ENCODE measurements at places on chromosomes 4 and X.

- DNase-seq: no peak
Measured at GRCh38 chr4:90124276-90124675, 2.9 kb upstream of the CCSER1 start.

GRCh38 chr4:84126061-84126787 lies 372.9 kb downstream of the NKX6-1 start:
- peak; percentile 3 for DNase-seq

- DNase-seq: no peak
Measured at GRCh38 chrX:10534611-10535010, 85.8 kb downstream of the MID1 start.

DNA sequence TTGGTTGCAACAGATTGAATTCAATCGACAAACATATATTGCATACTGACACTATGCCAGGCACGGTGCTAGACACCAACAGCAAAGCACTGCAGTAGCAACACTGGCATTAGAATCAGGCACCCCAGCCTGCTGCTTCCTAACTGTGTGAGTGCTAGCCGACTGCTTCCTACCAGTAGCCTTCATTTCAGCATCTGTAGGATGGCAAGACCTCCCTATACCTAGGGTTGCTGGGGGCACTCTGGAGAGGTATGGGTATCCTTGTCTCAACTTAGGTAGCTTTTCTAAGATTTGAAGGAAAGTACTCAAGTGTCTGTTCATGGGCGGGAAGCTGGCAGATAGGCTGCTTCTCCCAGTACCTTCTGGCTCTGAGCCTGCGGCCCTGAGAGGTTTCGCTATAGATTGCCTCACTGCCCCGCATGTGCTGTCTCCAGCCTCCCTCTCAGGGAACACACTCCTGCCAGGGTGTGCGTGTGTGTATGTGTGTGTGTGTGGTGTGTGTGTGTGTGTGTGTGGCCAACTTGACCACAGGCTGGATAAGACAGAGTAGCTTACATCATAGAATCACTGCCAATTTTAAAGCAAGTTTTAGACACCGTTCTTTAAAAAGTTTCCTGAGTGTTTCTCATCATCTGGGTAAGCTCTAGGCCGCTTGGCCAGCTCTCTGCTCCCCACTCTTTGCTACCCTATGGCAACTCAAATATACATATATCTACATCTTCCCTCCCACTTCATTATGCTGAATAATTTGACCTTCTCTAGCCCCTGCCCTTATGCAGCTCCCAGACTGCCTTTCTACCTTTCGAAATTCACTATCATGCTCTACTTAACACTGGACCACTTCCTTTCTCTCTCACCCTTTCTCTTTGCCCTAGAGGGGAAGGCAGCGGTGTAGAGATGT lies 97.0 kb upstream of the PJA1 start:
- no peak for DNase-seq

- DNase-seq: peak; percentile 22
Measured at GRCh38 chr4:48129307-48130014, 4.6 kb downstream of the TXK start.

DNA sequence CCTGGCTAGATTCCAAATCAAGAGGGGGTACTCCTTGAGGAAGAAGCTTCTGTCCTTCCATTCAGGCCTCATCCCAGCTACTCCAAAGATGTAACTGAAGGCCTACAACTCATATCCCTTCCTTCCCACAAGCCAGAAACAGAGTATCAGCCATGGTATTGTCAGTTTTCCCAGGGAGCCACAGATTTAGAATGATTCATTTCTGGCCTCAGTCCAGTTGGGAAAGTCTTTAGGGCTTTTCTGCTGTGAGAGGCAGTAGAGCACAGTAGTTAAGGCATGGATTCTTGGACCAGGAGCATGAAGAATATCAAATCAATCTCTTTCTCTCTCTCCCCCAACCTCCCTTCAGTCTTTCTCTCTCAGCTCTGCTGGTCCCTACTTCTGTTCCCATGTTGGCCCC lies 505.0 kb downstream of the BCOR start:
- DNase-seq: no peak

- DNase-seq: no peak
Measured at GRCh38 chr4:83170952-83171399, 56.4 kb upstream of the PLAC8 start.

GRCh38 chr4:140854168-140854567 lies 98.0 kb upstream of the TBC1D9 start:
- no peak for DNase-seq

DNA sequence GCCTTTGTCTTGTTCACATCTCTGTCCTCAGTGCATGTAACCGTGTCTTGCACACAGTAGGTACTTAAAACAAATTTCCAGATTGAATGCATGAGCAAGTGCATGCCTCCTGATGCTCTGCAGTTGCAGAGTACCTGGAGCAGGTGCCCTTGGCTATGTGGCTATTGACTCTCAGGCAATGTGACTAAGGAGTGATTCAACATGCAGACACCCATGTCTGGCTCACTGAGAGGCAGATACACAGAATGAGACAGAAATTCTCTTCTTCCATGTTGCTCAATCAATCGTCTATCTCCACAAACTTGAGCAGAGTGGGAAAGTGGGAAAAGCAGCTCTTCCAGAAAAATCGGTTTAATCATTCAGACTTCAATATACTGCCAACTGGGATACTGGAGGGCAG lies 111.0 kb downstream of the CHRDL1 start:
- no peak for DNase-seq

DNA sequence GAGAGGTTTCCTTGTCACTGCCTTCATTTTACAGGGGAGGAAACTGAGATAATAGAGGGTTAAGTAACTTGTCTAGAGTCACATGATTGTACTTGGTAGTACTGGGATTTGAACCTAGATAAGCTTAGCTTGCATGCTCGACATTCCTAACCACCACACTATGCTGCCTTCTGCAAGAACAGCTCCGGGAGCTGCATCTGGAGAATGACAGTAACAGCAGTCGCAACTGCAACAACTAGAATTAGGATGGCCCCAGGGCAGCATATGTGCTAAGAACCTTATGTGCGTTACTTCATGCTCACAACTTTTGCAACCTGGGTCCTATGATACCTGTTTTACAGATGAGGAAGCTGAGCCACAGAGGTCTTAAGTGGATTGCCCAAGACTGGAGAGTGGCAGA lies 89.5 kb upstream of the LCORL start:
- no peak for DNase-seq

DNA sequence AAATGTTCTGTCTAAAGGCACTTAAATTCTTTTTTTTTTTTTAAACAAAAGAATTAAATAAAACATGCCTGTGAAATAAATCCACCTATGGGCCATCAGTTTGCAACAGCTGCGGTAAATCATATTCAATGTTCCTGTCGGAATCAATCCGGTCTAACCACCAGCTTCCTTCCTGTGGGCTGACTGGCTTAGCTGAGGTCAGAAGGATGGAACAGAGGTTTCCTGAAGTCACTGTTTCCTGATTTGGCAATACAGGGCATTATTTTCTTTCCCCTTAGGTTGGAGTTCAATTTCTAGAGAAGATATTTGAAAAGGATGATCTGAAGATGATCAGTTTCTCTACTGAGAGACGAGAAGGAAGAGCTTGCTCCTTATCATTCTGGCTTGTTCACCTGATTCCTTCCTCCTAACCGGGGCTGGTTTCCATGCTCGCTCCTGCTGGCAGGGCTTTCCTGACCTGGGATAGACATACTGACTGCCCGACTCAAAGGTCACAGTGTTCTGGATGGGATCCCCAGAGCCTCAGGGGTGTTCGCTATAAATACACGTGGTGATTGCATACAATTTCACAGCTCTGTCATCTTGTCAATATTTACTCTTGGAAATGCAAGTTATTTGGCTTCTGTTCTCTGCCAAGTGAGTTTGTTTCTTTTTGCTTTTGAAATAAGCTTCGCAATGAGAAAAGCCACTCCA lies 21.7 kb downstream of the PDLIM3 start:
- DNase-seq: no peak

DNA sequence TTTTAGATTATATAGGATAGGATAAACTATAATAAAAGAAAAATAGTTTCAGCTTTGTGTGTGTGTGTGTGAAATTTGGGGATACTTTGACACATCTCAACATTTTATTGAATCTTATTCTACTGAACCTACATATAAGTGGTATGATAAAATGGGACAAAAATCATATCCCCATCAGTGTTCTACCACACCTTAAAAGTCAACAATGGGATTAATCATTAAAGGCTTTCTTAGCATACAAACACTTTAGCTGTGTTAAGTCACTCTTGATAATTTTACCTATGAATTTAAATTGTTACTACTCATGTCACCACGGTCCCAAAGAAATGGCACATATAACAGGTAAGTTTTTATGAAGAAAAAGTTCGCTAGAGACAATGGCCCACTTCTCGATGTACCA lies 37.7 kb upstream of the LRBA start:
- DNase-seq: no peak

DNA sequence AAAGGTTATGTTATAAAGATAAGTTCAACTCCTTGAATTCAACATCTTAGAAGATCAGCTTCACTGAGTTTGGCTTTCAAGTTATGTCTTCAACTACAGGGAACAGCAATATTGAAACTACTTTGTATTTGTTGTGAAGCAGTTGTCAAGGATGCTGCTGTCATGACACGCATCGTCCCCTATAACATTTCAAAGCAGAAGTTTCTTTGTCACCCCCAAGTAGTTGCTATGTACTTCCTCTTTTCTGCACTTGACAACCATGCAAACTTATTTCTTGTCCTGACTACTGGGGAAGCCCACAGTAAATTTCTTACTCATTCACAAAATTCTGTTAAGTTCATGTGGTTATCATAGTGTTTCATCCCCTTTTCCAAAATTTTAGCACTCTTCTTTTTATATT lies 14.3 kb downstream of the ANTXR2 start:
- no peak for DNase-seq

GRCh38 chr4:94623126-94623911 lies 134.4 kb upstream of the BMPR1B start:
- DNase-seq: no peak

DNA sequence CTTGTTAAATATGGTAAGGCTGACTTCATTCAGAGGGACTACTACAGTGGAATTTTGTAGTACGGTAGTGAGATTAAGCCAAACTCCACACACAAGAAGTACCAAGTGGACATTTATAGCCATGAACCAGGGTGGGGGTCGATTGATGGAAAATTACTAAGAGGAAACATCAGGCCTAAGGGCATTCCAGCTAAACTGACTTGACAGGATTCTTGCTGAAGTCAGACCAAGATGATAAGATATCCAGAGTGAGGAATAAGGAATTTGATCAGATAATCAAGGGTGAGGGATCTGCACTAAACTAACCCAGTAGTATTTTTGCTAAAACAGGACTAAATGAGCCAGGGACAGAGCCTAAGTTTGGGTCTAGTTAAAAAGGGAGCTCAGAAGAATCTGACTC lies 597.5 kb downstream of the RPA4 start:
- no peak for DNase-seq

- no peak for DNase-seq
Measured at GRCh38 chrX:39950018-39950688, 147.6 kb downstream of the BCOR start.

- no peak for DNase-seq
Measured at GRCh38 chr4:138092060-138092459, 150.1 kb downstream of the SLC7A11 start.

- DNase-seq: no peak
Measured at GRCh38 chrX:40883021-40883619, 147.8 kb upstream of the MED14 start.

- no peak for DNase-seq
Measured at GRCh38 chr4:143384381-143384994, 47.8 kb downstream of the GAB1 start.

DNA sequence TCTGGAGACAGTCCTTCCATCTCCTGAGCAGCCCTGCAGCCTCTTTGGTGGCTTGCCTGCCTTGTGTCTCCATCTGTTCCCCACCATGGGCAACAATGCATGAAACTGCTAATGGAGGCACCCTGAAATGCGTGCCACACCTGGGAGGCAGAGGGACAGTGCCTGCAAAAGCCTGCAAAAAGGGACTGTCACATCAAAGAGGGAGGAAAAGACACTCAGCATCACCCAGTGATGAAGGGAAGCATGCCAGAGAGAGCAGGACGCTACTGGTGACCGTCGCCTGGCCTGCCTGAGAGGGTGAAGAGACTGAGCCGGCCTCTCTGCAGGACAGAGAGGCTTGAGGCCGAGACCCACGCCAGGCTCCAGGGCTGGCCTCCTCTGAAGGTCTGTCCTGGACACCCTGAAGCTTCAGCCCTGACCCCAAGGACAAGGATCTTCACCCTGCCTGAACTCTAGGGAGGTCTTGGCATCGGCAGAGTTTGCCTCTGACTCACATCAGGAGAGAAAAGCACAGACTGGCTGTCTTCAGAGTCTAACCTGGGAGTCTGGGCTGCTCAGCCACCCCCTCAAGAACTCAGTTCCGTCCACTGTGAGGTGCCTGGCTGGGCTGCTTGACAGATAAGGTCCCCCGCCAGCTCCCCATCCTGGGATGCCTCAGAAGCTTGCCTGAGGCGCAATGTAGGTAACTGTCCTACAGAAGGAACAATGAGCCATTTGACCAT lies 8.1 kb downstream of the ACSL1 start:
- no peak for DNase-seq

DNA sequence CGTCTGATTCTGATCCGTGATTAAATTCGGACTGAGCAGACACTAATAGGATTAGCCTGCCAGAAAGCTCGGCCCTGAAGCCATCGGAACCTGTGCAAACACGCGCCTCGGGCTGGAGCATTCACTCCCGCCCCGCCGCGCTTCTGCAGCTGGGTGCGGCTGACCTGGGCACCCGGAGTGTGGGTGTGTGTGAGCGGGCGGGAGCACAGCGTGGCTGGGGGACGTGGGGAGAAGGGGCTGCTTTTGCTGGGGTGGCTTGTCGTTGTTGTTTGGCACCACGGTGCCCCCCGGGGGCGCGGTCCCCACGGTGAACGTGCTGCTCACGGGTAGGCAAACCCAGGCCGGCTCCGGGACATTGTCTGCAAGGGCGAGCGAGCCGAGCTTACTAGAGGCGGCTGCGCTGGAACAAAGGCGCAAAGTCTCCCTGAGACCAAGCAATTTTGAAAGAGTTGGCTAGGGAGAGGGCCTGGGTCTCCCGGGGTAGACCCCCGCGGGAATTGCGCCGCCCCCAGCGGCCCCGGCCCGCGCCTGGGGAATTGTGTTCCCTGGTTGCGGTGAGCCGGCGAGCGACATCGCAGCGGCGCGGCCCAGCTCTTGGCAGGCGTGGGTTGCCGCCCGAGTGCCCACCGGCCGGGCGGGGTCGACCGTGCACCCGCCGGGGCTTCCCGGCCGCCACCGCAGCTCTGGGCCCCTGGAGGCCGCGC lies 1.4 kb downstream of the MAMLD1 start:
- DNase-seq: peak; percentile 66

DNA sequence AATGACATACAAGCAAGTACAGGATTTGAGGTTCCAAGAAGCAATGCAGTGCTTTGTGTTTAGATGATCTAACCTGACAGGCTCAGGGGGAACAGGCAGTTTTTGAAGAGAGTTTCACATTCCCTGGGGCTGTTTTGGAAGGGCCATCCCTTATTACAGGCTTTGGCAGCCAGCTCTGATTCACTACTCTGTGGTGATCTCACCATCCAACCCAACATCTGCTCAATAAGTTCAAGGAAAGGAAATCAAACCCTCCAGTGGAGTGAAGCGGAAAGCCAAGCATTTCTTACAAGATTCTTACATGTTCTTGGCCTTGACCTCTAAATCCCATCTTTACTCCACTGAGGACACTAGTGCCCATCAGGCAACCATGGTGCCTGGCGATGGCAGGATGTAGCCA lies 7.5 kb downstream of the IDS start:
- no peak for DNase-seq

Measured in H7 (cell line).